NCI-H82 (cell line): ENCODE measurements at places on chromosomes 11 and 22.

DNA sequence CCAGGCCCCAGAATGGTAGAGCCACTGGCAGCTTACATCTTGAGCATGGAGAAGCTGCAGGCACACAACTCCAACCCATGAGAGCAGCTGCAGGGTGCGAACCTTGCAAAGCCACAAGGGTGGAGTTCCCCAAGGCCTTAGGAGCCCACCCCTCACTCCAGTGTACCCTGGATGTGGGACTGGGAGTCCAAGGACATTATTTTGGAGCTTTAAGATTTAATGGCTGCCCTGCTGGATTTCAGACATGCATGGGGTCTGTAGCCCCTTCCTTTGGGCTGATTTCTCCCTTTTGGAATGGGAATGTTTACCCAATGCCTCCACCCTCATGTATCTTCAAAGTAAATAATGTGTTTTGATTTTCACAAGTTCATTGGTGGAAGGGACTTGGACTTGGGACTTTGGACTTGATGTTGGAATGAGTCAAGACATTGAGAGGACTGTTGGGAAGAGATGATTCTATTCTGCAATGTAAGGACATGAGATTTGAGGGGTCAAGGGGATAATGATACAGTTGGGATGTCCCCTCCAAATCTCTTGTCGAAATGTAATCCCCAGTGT, 1.1 kb upstream of the KRTAP5-7 start:
- no peak for DNase-seq

DNA sequence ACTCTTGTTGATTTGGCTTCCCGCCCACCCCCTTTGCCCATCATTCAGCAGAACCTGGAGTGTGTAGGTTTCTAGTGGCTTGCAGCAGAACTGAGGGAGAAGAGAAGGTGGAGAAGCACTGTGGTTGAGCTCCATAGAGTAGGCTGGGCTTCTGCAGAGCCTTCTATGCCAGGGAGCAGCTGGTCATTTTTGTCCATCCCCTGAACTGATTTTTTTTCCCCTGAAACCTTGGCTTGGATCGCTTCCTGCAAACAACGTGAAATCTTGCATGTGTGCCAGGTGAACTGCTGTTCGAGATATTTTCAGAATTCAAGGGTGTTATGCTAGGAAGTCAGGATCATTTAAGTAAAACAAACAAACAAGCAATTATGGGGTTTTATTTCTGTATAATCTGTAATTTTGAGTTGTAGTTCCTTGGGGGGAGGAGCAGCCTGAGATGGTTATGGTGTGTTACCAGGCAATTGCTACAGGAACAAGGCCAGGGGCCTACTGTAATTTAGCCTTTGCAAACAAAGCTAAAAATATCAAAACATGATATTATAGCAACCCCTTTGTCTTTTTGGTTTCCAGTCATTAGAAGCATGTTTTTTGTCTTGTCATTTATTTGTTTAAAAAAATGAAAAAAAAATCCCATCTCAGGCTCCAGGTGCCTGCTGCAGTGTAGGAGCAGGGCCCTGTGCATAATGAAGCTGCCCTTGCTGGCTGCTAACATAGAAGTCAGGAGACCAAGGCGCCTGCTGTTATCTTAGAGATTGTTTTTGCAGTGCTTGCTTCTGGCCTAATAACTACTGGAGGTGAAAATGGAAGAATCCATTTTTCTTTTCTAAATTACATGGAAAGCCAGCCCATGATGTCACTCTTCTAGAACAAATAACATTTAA, 152.4 kb upstream of the TTC12 start:
- DNase-seq = no peak

- no peak for DNase-seq
Measured at GRCh38 chr22:33328789-33329296, 270.7 kb upstream of the SYN3 start.

GRCh38 chr11:134363161-134363560, 31.4 kb downstream of the GLB1L2 start:
- DNase-seq = no peak

DNA sequence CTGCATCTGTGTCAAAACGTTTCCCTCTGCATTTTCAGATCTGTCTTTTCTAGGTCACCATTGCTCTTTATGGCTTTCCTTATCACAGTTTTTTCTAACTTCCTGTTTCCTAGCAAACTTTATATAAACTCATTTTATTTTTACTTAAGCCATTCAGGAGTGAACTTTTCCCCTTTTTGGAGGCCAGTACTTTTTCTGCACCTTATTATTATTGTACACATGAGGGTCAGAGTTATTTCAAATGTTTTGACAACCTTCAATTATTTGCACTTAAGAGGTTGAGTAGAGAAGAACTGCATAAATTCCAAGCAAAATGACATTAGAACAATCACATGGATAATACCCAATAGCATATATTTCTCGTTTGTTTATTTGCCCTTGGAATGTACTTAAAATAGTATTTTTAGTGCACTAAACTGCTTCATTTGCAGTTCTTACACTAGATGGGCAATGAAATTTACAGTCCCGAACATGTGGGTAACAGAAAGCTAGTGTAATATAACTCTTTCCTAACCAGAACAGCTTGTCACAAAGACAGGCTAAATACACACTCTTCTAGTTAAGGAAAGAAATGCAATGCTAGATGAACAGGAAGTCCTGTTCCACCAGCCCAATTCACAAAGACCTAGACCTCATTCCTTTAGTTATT, 79.5 kb downstream of the UBASH3B start:
- no peak for DNase-seq

GRCh38 chr11:70595452-70595851, 197.1 kb downstream of the CTTN start:
- DNase-seq = no peak

DNA sequence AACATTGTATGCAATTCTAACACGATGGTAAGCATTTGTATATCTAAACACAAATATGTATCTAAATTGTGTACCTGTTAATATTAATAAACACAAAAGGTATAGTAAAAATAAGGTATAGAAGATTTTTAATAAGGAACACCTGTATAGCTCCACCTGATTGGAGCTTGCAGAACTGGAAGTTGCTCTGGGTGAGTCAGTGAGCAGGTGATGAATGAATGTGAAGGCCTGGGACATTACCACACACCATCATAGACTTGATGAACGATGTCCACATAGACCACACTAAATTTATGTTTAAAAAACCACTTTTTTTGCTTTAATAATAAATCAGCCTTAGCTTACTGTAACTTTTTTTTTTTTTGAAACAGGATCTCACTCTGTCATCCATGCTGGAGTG, 97.6 kb upstream of the CLMP start:
- no peak for DNase-seq

DNA sequence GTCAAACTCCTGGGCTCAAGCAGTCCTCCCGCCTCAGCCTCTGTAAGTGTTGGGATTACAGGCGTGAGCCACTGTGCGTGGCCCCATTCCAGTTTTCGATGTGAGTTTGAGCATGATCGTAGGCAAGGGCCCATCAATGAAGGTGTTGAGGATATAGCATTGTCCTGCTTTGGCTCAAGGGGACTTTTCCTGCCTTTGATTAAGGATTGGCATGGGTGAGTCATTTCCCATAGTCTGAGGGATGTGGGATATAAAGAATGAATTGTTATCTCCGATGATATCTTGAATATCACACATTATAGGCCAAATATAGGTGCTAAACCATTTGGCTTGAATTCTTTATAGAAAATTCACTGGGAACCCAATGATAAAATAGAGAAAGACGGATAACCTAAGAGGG, 30.4 kb downstream of the STIM1 start:
- no peak for DNase-seq

- no peak for DNase-seq
Measured at GRCh38 chr22:31334329-31334728, 11.8 kb downstream of the PATZ1 start.

DNA sequence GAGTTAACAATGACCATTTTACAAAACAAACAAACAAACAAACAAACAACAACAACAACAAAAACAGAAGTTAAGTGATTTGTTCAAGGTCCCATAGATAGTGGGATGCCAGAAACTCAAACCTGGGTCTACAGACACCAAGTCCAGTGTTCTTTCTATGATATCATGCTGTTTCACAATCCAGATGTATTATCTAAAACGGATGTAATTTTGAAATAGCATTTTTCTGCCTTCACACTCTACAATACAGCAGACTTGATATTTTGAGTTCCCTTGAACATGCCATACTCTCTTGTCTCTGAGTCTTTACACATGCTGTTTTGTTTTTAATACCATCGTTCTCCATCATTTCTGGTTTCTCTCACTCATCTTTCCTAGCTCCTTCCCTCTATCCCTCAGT, 104.5 kb downstream of the RELT start:
- no peak for DNase-seq

- DNase-seq = peak; percentile 29
Measured at GRCh38 chr11:30481330-30481729, 104.8 kb downstream of the MPPED2 start.

DNA sequence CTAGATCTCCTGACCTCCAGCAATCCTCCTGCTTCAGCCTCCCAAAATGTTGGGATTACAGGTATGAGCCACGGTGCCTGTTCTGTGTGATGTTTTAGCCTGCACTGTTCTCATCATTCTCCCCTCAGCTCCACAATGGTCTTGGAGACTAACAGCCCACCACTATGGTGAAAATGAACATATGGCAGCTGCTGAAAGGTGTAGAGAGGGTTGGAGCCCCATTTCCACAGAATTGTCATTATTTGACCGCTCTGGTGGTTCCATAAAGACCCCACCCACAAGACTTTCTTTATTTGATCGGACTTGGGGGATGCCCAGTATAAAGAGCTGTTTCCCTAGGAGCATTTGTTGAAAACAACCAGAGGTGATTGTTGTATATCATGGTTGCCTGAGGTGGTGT, 67.9 kb upstream of the SEPTIN5 start:
- no peak for DNase-seq
